ENCODE measurements at places on chromosomes 12 and 14.

DNA sequence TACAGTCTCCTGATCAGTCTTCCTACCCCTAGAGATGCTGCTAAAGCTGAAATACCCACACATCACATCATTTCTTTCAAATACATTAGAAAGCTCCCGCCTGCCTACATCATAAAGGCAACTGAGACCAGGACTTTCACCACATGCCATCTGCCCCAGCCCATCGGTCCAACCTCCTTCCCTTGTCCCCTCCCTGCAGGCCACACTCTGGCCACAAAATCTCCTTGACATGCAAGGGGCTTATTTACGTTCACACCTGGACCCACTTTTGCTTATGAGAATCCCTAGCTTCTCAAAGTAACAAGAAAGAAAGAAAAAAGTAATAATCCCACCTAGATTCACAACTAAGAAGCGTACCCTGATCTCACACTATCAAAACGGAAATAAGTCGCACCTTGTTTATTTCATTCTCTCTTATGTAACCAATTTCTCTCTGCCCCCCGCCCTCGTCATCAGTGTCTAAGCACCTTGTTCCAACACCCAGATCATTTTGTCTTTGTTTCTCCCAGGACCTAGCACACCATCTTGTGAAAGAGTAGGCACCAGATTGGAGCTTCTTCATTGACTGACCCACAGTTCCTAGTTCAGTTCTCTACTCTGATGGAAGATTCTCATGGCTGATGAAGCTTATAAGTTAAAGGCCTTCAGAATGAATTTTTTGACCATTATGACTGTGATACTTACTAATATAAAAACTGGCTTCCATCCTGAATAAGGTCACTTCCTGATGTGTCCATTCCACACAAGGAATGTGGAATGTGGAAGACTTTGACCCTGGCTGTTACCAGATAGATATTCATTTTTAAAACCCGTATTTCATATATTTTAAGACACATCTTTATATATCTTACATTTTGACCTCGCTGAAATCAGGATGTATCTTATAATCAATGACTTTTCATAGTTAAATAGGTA lies 7.7 kb downstream of the WSB2 start:
- no peak for DNase-seq

DNA sequence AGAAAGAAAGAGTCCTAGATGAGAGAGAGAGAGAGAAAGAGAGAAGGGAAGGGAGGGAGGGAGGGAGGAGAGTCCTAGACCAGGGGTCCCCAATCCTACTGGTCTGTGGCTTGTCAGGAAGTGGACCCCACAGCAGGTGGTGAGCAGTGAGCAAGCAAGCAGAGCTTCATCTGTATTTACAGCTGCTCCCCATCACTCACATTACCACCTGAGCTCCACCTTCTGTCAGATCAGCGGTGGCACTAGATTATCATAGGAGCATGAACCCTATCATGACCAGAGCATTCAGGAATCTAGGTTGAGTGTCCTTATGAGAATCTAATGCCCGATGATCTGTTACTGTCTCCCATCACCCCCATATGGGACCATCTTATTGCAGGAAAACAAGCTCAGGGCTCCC lies 39.2 kb upstream of the AMN1 start:
- no peak for DNase-seq

GRCh38 chr14:103537175-103537990 lies 8.4 kb downstream of the TRMT61A start:
- no peak for DNase-seq

GRCh38 chr12:41536813-41537490 lies 348.8 kb downstream of the PDZRN4 start:
- DNase-seq = no peak

GRCh38 chr12:65672441-65672840 lies 151.8 kb upstream of the HMGA2 start:
- no peak for DNase-seq

- DNase-seq = no peak
Measured at GRCh38 chr12:90543374-90543773, 411.6 kb downstream of the CCER1 start.

GRCh38 chr14:66610154-66610563 lies 102.2 kb downstream of the GPHN start:
- no peak for DNase-seq

GRCh38 chr12:62166525-62166924 lies 93.7 kb upstream of the USP15 start:
- DNase-seq = no peak

DNA sequence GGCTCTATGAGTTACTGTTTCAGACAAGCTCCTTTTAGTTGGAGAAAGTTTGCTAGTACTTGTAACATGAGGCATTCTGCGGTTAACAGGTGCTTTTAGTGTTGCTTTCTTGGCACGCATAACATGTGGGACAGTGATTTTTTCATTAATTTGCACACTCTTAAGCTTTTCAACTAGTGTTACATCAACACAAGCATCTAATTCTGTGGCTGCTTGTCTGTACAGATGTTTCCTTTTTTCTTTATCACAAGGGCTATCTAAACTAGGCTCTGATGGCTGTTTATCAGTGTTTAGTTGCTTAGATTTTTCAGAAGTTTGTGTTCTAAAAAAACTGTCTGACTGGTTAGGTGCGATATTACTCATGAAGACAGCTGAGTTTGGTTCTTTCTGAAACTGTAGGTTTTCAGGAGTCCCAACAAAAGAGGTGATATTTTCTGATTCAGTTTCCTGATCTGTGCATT lies 120.1 kb downstream of the RALGAPA1 start:
- no peak for DNase-seq
